Spinal cord (tissue), 10 donors: ENCODE measurements at places on chromosomes 5 and 9. TPM values are rescaled to one million over a fixed set of nuclear protein-coding genes. Genes with fewer than 3 reads are reported as not detected.
A peak's percentile ranks its signal among the peaks of the same experiment; 100 is the strongest.

Gene LCN10
- not detected for total RNA-seq

Gene CFAP157
- 1.1 TPM for total RNA-seq

- no peak for DNase-seq
- H3K4me3 ChIP-seq: no peak overlapping the region
- no peak overlapping the region for H3K27ac ChIP-seq
- H3K4me1 ChIP-seq: no peaks in the 10 kb centered on the region
Observed at GRCh38 chr5:54927097-54927746, 58.2 kb downstream of the ESM1 start.

Gene FOXD4L5
- 0.22 TPM for total RNA-seq

Gene FYB1
- total RNA-seq: 4.6 TPM

- peaks cover 83% of the 10 kb centered on the region for H3K4me1 ChIP-seq
- no peak overlapping the region for H3K27ac ChIP-seq
- peaks cover 9% of the 10 kb centered on the region for H3K27me3 ChIP-seq
- peaks cover 10% of the 10 kb centered on the region for H3K36me3 ChIP-seq
- H3K4me3 ChIP-seq: no peak overlapping the region
Observed at GRCh38 chr9:133604856-133605255, 4.3 kb downstream of the FAM163B start.

DNA sequence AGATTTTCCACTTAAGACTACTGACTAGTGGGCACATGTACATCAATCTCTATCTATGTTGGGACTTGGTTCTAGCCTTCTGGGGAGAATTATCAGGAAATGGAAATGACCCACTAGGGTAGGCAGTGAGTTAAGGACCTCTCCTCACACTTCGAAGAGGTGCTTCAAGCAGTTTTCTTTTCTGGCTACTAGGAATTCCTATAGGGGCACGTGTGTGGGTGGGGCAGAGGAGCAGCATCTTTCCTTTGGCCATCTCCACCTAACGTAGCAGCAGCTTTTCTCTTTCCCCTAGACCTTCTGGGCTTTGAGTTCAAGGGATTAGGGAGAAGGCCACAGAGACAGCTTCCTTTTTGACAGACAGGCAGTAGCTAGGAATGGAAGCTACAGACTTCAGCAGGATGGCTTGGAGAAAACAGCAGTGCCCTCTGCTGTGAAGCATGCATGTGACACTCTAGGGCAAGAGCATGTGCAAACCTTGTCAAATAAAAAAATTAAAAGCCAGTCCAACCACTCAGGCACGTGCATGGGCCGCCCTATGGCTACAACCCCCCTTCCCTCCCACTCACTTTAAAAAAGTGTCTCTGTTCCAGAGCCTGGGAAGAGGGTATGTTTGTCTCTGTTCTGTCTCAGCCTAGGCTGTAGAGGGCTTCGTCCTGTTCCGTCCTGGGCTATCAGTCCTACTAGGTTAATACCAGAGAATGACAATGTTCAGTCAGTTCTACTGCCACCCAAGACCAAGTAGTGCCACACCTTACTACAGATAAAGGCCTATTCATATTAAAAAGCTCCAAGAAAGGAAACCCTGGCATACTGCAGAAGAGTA, 8.7 kb upstream of the GFRA3 start:
- H3K27ac ChIP-seq: no peak overlapping the region
- no peaks in the 10 kb centered on the region for H3K4me1 ChIP-seq
- no peaks in the 10 kb centered on the region for H3K27me3 ChIP-seq
- DNase-seq: peak; percentile 45

DNA sequence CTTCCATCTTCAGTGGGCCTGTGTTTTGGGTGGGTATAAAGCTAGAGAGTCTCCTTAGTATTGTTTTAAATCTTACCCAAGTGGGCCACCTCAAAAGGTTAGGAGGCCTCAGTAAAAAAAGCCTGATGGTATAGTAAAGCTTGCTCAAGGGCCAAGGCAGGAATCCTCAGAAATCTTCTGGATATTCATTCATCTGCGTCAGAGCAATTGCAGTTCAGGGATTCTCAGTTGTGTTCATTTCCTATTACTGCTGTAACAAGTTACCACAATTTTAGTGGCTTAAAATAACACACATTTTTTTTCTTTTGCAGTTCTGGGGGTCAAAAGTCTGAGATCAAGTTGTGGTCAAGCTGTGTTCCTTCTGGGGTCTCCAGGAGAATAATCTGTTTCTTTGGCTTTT, 985.5 kb downstream of the TLE4 start:
- H3K4me1 ChIP-seq: no peaks in the 10 kb centered on the region
- H3K4me3 ChIP-seq: no peak overlapping the region
- H3K27me3 ChIP-seq: no peaks in the 10 kb centered on the region
- DNase-seq: no peak
- H3K27ac ChIP-seq: no peak overlapping the region

Gene NXNL2
- total RNA-seq: 1.8 TPM

Gene LEAP2
- 1.8 TPM for total RNA-seq

DNA sequence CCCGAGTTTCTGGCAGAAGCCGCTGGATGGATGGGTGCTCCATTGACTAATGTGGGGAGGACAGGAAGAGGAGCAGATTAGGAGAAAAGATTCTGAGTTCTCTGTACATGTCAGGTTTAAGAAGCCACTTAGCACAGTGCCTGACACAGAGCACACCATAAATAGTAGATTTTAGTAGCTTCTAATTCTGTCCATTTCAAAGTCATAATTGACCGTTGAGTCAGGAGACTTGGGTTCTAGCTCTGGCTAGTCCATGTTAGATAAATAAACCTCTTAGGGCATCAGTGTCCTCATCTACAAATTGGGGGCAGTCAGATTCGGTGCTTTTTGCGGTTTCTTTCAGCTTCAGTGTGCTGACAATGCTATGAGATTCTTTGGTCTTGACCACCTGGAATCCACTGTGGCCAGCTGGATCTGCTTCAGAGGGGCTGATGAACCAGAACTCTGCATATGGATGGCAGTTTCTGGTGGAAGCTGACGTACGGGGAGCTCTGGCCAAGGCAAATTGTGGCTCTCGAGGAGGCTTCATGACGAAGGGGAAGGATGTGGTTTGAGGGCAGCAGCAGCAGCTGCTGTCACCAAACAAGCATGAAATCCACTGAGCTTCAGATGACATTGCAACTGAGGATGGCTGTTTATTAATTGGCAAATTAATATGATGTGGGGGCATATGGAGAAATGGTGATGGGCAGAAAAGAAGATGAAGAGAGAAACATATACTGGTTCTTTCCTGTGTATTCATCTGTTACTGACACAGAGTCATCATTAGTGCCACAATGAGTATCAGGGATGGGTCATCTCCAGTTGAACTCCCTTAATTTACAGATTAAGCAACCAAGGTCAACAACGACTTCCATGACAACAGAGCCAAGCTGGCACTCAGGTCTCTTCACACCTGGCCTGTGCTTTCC, 134.4 kb downstream of the AOPEP start:
- no peaks in the 10 kb centered on the region for H3K36me3 ChIP-seq
- no peaks in the 10 kb centered on the region for H3K27me3 ChIP-seq
- no peak for DNase-seq
- H3K27ac ChIP-seq: no peak overlapping the region
- no peak overlapping the region for H3K4me3 ChIP-seq

- peak; percentile 78 for DNase-seq
- H3K4me3 ChIP-seq: no peak overlapping the region
- H3K27me3 ChIP-seq: no peaks in the 10 kb centered on the region
- no peaks in the 10 kb centered on the region for H3K4me1 ChIP-seq
- no peaks in the 10 kb centered on the region for H3K36me3 ChIP-seq
- no peak overlapping the region for H3K27ac ChIP-seq
Observed at GRCh38 chr5:65307931-65308330, 173.8 kb downstream of the ADAMTS6 start.

- H3K27me3 ChIP-seq: no peaks in the 10 kb centered on the region
- H3K27ac ChIP-seq: no peak overlapping the region
- peaks cover 4% of the 10 kb centered on the region for H3K36me3 ChIP-seq
- no peak overlapping the region for H3K4me3 ChIP-seq
- no peaks in the 10 kb centered on the region for H3K4me1 ChIP-seq
Observed at GRCh38 chr5:83498585-83498984, 27.0 kb downstream of the VCAN start.

Gene EPB41L4A
- total RNA-seq: 42.5 TPM

DNA sequence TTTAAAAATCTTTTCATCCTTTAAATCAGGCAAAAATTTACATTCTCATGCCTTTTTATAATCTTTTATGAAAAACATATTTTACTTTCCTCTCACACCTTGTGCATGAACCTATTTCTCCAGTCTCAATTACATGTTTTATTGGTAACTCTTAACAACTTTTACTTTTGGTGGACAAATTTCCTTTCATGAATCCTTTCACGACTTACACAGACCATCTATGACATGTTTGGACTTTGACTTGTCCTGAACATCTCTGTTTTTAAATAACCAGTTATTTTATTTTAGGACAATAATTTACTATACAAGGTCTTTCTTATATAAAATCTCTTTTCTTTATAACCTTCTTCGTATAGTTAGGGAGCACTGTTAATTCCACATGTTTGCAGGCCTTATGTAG, 26.5 kb upstream of the MTMR12 start:
- H3K36me3 ChIP-seq: no peaks in the 10 kb centered on the region
- H3K27me3 ChIP-seq: no peaks in the 10 kb centered on the region
- no peak for DNase-seq
- no peak overlapping the region for H3K4me3 ChIP-seq
- no peaks in the 10 kb centered on the region for H3K4me1 ChIP-seq

GRCh38 chr5:170169996-170170395, 62.8 kb upstream of the C5orf58 start:
- no peaks in the 10 kb centered on the region for H3K27me3 ChIP-seq
- no peak for DNase-seq
- no peaks in the 10 kb centered on the region for H3K36me3 ChIP-seq
- no peak overlapping the region for H3K27ac ChIP-seq
- H3K4me1 ChIP-seq: no peaks in the 10 kb centered on the region

Gene PCDHGA6
- total RNA-seq: 12.3 TPM

- no peak overlapping the region for H3K27ac ChIP-seq
- H3K4me3 ChIP-seq: no peak overlapping the region
- no peaks in the 10 kb centered on the region for H3K36me3 ChIP-seq
- H3K27me3 ChIP-seq: no peaks in the 10 kb centered on the region
- DNase-seq: no peak
Observed at GRCh38 chr9:82168585-82168984, 180.0 kb downstream of the SPATA31D1 start.

Gene FAM151B
- total RNA-seq: 9.3 TPM

GRCh38 chr5:131605086-131605485, 29.9 kb downstream of the RAPGEF6 start:
- H3K4me3 ChIP-seq: no peak overlapping the region
- H3K27ac ChIP-seq: no peak overlapping the region
- no peak for DNase-seq
- no peaks in the 10 kb centered on the region for H3K4me1 ChIP-seq
- H3K27me3 ChIP-seq: no peaks in the 10 kb centered on the region

DNA sequence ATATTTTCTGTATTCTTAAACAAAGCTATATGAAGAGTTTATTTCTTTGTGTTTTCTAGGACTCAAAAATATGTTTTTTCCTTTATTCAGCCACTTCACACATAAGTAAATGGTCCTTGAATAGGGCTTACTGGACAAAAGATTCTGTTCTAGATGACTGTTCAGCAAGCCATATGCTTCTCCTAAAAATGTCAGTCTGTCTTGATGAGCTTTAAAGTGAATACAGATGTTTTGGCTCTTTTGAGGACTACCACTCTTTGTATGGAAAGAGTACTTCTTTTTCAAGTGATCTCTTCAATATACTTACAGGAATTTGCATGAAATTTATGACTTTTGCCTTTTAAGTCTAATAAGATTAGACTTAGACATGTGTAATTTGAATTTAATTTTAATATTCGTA, 8.4 kb downstream of the NDUFS4 start:
- no peaks in the 10 kb centered on the region for H3K27me3 ChIP-seq
- DNase-seq: no peak

GRCh38 chr5:148857474-148857873, 31.1 kb downstream of the ADRB2 start:
- H3K4me3 ChIP-seq: no peak overlapping the region
- no peak for DNase-seq
- H3K27ac ChIP-seq: no peak overlapping the region
- H3K4me1 ChIP-seq: no peaks in the 10 kb centered on the region
- no peaks in the 10 kb centered on the region for H3K36me3 ChIP-seq
- H3K27me3 ChIP-seq: no peaks in the 10 kb centered on the region

GRCh38 chr9:130780865-130781504, 54.1 kb upstream of the ABL1 start:
- H3K4me1 ChIP-seq: peaks cover 6% of the 10 kb centered on the region
- no peak for DNase-seq
- H3K27ac ChIP-seq: peak overlapping the region; percentile 72
- H3K36me3 ChIP-seq: no peaks in the 10 kb centered on the region
- H3K4me3 ChIP-seq: no peak overlapping the region
- no peaks in the 10 kb centered on the region for H3K27me3 ChIP-seq
